ENCODE measurements at places on chromosomes 12 and 14. TPM values are rescaled to one million over a fixed set of nuclear protein-coding genes. Genes with fewer than 3 reads are reported as not detected.

PHLDA1 gene
- total RNA-seq = 2.9 TPM

MANSC4 gene
- total RNA-seq = not detected

REM2 gene
- total RNA-seq = 0.25 TPM

DNA sequence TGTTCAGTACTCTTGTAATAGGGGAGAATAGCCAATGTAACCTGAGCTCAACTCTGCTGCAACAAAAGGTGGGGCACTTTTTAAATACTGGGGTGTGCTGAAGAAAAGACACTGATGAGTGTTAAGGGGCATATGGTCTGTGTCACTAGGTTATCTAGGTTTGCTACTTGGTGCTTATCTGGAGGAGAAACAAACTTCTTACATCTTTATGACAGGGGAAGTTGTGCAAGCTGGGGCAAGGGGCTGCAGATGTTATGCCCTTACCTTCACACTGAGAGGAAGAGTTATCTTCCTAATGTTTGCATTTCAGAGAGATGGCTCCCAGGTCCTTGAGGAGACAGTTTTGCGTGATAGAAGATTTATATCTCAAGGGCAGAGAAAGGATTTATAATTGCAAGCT, 90.9 kb upstream of the PKP2 start:
- no peak for DNase-seq

GRCh38 chr14:74712499-74713394, at the start of the genes AREL1 and FCF1:
Gene AREL1, minus strand, starts transcription at chr14:74713080. Its CDS starts 27,465 bp downstream, at chr14:74685615.
Gene FCF1, plus strand, starts transcription at chr14:74713144. Its CDS starts 54 bp downstream, at chr14:74713198.
- DNase-seq = peak; percentile 86

GRCh38 chr14:99698642-99699041, 14.5 kb downstream of the CYP46A1 start:
- no peak for DNase-seq

DNA sequence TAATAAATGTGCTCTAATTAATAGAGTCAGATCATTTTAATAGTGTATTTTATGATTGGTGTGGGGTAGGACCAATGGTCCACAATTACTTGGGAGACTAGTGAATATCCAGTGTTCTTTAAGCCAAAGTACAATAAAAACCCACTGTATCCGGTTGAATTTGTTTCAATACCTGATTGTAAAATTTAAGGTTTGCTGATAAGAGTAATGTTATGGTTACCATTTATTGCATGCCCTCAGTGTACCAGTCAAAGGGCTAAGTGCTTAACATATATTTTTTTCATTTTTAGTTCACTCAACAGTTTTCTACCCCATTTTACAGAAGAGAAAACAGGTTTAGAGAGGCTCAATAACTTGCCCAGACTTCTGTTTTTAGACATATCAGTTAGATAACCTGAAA, 97.9 kb upstream of the ATF1 start:
- no peak for DNase-seq

DNA sequence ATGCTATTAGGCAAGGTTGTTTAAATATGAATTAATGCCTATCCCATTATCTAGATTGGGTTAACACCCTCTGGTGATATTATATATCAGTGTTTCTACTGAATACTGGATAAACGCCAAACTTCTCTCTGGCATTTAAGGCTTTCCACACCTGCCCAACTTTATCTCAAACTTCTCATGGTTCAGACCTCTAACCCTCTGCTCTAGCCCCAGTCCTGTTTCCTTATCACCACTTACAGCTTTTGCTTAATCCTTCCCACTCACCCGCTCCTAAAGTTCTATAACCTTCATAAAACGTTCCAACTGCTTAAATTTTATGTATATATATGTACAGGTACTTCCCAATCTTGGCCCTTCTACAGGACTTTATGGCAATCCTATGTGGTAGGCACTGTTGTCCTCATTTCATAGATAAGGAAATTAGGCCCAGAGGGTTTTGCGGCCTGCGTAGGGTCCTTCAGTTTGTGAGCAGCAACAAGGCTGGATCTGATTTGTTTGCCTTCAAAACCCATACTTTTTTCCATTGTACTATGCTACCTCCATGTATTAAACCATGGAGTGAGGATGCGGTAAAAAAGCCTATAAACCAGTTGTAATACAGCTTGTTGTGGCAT, 1.2 kb downstream of the LPCAT3 start:
- DNase-seq = no peak

- DNase-seq = no peak
These were observed 14.4 kb upstream of the TUNAR start for GRCh38 chr14:95862243-95862642.

- no peak for DNase-seq
These were observed 20.9 kb downstream of the RASSF3 start for GRCh38 chr12:64631197-64631596.

GRCh38 chr12:15050659-15051058, 77.8 kb downstream of the PDE6H start:
- no peak for DNase-seq

- no peak for DNase-seq
These were observed 2.1 kb downstream of the RAB15 start for GRCh38 chr14:64970041-64970440.
